Muscle of back (tissue), 13 donors: ENCODE measurements at places on chromosomes 5 and 9. TPM values are rescaled to one million over a fixed set of nuclear protein-coding genes. Genes with fewer than 3 reads are reported as not detected.

DNA sequence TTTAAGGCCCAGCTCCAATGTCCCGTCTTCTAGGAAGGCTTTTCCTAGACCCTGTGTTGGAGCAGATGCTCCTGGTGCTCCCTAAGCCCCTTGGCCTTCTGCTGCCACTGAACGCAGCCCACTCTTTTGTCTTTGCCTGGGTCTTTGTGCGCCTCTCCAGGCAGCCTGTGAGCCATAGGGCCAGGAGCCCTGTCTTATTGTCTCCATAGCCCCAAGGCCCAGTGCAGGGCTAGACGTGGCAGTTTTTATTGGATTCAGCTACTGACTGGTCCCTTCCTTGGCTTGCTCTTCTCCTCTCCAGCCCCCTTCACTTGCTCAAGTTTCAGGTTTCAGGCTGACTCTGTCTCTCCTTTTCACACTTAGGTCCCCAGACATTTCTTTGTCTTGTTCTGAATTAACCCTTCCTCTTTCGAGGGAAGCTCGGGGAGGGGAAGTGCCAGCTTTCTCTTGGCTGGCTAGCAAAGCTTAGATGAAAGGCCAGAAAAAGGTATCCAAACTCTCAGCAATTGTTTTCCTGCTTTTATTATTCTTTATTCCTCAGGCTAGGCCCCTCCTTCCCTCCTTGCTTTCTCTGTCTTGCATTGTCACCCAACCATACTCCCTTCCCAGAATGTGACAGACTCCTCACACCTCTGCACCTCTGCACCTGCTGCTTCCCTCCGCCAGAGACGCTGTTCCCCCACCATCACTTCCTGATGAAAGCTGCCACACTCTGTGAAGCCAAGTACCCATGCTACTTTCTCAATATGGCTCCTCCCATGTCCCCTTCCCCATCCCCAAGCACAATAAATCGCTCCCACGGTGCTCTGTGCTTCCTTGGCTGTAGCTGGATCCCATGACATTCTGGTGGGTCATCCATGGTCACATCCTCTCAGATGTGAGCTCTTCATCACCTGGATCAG lies 101.6 kb upstream of the CPEB4 start:
- DNase-seq, result no peak

- DNase-seq, result peak; percentile 48
These were observed 113.4 kb downstream of the SYK start for GRCh38 chr9:90914868-90915483.

The BRD9 gene
- 23.5 TPM for polyA plus RNA-seq

The ARHGEF37 gene
- 4.0 TPM for polyA plus RNA-seq

DNA sequence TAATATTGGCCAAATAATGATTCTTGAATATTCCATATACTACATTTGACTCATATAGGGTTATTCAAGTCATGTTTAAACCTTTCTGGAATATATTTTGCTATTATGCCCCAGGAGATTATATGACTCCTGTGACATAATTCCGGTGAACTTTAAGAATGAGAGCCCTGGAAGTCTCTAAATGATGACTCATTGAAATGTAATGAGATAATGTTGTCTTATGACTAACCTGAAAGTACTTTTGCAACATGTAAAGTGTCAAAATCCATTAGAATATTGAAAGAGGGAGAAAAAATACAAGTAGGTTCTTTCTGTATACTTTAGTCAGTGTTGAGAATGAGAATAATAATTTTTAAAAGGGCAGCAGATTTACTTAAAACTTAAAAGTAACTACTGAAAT lies 830.4 kb downstream of the MAT2B start:
- peak; percentile 50 for DNase-seq

GRCh38 chr5:173468821-173469251 lies 140.6 kb upstream of the STC2 start:
- no peak for DNase-seq
